Subcutaneous preadipocyte (primary cell): ENCODE measurements at places on chromosomes 6 and 20. TPM values are rescaled to one million over a fixed set of nuclear protein-coding genes. Genes with fewer than 3 reads are reported as not detected.

The GRM4 gene
- total RNA-seq = under 0.01 TPM in 1 of 2 replicates, not detected in the other

The MUC22 gene
- not detected in 2 replicates for total RNA-seq

The C4A gene
- total RNA-seq = 1.4 and 2.6 TPM in 2 replicates

The TCF21 gene
- total RNA-seq = 0.20 and 0.37 TPM in 2 replicates

The PRR18 gene
- not detected in 2 replicates for total RNA-seq

The HRH3 gene
- total RNA-seq = not detected in 2 replicates

The FAM83B gene
- not detected in 2 replicates for total RNA-seq

The STK4 gene
- 20.6 and 34.4 TPM in 2 replicates for total RNA-seq

The BRPF3 gene
- 11.8 and 15.6 TPM in 2 replicates for total RNA-seq

The CCR6 gene
- total RNA-seq = not detected in 2 replicates

The ADGRG6 gene
- 0.37 and 0.59 TPM in 2 replicates for total RNA-seq

The COX4I2 gene
- total RNA-seq = not detected in 2 replicates

The PKIB gene
- 0.37 and 0.39 TPM in 2 replicates for total RNA-seq

The RANBP9 gene
- 23.5 and 27.6 TPM in 2 replicates for total RNA-seq

The SAMD5 gene
- not detected in 2 replicates for total RNA-seq

The UST gene
- 16.2 and 19.5 TPM in 2 replicates for total RNA-seq

The VWA7 gene
- under 0.01 and 0.98 TPM in 2 replicates for total RNA-seq

The GRM1 gene
- total RNA-seq = under 0.01 TPM in 2 replicates

The CD40 gene
- total RNA-seq = 4.7 and 9.6 TPM in 2 replicates

The C6orf58 gene
- total RNA-seq = 0.20 TPM in 1 of 2 replicates, not detected in the other
